CD4-positive, alpha-beta T cell treated with Interleukin-21 for 1 hour (primary cell): ENCODE measurements at places on chromosomes 2 and 18.

DNA sequence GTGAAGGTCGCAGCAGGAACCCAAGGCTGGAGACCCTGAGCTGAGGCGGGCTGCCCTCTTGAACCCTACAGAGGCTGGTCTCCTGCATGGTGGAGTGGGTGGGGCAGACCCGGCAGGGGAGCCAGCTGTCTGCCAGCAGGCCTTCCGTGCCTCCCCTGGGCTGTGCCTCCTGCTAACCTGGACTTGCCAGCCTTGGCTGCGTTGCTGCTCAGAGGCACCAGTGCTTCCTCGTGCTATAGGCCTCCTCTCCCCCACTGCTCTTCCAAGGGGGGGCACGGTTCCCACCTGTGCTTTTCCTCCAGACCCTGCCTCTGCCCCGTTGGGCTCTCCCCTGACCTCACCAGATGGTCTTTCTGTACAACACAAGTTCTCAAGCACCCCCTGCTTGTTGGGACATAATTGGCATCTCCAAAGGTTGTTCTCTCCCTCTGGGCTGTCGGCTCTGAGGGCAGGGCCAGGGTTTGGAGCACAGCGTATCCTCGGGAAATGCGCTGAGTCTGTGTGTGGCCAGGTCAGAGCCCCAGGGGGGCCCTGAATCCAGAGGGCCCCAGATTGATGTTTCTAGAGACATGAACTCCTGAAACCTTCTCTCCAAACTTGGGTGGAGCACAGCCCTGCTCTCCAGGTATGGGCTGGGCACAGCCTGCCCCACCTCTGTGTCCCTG, 6.7 kb downstream of the ARHGEF4 start:
- DNase-seq: no peak

- DNase-seq: no peak
Measured at GRCh38 chr18:32219431-32220018, 29.7 kb downstream of the MEP1B start.

DNA sequence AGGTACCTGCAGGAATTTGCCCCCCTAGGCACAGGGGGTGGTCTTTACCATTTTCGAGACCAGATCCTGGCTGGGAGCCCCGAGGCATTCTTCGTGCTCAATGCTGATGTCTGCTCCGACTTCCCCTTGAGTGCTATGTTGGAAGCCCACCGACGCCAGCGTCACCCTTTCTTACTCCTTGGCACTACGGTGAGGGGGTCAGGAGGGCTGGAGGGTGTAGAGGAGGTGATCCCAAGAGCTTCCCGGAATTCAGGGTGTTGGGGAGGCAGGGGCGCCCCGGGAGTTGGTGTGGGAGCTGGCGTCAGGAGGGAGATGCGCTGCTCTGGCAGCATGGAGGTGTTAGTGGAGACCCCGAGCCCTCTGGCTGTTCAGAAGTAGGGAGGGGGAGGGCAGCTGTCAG, 3.2 kb downstream of the GMPPA start:
- no peak for DNase-seq

GRCh38 chr2:191245869-191246531, 796 bp downstream of the MYO1B start:
- peak; percentile 2 for DNase-seq

- no peak for DNase-seq
Measured at GRCh38 chr2:50859110-50859509, 172.8 kb downstream of the NRXN1 start.

DNA sequence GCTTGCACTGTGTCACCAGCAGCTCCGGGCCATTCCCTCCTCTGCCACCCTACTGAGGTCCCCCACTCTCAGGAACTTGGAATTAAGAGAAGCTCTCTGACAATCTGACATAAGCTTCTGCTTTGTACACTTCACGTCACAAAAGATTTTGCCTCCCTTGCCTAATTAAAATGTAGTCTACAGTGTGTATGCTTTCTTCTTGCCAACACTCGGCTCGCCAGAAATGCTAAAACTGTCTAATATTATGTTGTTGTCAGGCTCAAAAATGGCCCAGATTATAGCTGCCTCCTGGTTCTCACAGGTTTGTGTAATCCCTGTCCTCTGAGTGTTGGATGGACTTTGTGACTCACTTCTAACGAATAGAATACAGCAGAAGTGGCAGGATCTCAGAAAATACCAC, 474.7 kb downstream of the MBD2 start:
- no peak for DNase-seq

- no peak for DNase-seq
Measured at GRCh38 chr2:217463402-217464075, 539.3 kb downstream of the TNS1 start.

DNA sequence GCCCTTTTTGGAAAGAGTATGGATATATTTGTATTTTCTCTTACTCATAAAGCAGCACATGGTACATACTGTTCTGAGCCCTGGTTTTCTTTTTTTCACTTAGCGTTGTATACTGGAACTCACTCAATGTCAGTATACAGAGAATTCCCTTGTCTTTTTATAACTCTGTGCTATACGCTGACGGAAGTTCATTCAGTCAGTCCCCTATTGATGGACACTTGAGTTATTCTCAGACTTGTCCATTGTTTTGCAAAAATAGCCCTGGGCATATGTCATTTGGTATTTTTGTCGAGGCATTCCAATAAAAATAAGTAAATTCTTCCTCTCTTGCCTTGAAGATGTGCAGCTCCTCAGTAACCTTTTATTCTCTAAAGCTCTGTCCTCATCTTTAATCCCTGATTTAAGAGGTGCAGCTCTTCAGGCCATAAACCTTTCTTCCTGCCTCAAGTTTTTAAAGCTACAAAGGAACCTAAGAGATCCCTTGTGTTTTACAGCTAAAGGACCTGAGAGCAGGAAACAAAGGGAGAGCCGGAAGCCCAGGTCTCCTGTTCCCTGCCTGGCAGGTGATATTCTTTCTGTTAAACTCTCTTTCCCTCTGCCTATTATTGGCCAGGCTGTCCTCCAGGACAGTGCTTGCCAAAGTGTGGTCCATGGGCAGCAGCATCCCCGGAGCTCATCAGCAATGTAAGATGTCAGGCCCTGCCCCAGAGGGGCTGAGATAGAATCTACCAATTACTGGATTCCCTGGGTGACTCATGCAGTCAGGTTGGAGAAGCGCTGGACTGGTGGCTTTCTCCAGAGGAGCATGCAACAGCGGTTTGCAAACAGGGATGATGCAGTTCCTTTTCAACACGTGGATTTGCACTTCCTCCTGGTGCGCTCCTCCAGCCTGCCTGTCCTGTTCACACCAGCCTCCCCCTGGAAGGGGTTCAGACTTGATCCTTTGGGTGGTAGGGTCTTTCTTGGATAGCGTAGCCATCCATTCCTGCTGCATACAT, 158.0 kb downstream of the NEDD4L start:
- DNase-seq: no peak

GRCh38 chr2:49656853-49657252, 502.5 kb upstream of the FSHR start:
- no peak for DNase-seq

DNA sequence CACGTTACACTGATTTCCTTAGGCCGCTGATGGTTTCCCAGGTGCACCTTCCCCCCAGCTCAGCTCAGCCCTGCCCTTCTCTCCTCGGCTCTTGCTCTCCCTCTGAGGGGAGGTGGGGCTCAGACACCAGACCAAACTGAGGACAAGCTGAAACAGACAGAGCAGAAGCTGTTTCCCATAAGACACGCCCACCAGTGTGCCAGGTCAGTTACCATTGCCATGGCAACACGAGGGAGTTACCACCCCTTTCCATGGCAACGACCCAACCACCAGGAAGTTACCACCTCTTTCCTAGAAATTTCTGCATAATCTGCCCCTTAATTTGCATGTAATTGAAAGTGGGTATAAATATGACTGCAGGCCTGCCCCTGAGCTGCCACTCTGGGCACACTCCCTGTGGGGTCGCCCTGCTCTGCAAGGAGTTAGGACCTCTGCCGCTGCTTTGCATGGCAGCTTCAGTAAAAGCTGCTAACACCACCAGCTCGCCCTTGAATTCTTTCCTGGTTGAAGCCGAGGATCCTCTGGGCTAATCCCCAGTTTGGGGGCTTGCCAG, 120.9 kb upstream of the SMIM21 start:
- DNase-seq: no peak

- no peak for DNase-seq
Measured at GRCh38 chr18:58955738-58956137, 91.1 kb downstream of the ZNF532 start.

DNA sequence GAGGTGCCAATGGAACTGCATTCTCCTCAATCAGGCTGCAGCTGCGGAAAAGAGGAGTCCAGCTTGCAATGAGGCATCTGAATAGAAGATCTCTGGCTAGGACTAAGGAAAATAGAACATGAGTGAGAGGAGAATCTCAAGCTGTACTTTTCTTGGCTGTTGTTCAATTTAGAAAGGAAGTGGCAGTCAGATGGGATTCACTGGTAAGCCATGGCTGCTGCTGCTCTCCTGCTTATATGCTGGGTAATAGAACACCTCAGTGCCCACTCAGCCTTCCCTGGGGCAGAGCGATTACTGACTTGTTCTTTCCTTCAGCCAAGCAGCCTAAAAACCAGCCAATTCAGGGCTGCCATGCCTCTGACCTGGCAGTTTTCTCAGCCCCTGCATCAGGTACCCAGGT, 17.6 kb upstream of the CHST9 start:
- DNase-seq: no peak

DNA sequence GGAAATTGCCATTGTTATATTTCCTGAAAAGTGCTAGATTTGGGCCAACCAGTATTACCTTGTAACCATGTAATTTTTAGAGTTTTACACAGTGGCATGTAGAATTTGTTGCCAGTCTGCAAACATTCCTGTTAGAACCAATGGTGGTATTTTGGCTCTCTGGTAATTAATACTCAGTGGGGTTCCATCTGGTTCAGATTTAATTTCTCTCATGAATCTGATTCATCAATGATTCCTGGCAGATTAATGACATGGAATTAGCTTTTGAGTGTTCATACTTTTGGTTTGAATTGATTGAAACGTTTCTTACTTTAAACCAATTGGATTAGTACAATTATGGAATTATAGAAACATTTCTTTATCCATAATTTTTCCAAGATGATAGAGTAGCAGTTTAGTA, 93.2 kb downstream of the MC4R start:
- DNase-seq: no peak

- DNase-seq: no peak
Measured at GRCh38 chr2:173866874-173867618, 98.1 kb downstream of the SP3 start.

DNA sequence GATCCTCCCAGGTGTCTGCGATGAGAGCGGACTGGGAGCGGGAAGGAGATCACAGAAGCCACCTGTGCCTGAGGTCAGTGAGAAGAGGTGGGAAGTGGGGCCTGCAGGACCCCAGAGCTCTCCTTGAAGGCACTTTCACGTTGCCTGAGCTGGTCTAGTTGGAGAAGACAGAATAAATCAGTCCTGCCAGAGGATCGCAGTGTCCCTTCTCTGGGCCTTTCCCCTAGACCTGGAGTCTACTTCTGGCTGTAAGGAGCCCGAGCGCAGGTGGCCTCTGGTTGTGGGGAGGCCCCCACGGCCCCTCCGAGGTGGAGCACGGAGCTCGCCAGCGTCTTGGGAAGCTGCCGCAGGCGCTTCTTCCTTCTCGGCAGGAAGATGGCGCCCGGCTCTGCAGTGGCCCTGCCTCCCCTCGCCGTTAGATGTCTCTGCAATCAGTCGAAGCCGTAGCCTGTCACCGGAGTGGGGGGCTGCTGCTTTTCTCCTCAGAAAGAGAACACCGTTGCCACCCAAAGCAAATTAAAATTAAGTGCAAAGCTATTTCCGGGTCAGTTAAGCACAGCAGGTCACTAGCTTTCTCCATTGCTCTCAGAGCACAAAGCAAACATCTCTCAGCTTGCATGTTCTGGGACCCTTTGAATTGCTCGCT, 212.0 kb upstream of the MYT1L start:
- no peak for DNase-seq

DNA sequence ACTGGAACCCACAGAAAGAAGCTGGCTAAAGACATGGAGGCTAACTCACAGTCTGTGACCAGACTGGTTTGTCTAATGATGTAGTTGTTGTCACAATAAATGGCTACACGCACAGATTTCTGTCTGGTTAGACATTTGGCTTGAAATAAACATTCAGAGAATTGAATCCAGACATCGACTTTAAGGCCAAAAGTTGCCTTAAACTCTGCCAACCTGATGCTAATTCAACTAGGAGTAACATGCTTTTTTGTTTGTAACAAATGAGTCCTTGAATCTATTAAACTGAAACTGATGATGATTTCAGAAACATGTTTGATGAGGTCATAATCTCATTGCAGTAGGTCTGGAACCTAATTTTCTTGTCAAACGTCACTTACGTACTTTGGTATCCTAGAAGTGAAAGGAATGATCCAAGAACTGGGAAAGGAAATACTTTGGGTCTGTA, 123.8 kb downstream of the ERBB4 start:
- no peak for DNase-seq

GRCh38 chr2:66843847-66844246, 408.9 kb downstream of the MEIS1 start:
- DNase-seq: no peak

DNA sequence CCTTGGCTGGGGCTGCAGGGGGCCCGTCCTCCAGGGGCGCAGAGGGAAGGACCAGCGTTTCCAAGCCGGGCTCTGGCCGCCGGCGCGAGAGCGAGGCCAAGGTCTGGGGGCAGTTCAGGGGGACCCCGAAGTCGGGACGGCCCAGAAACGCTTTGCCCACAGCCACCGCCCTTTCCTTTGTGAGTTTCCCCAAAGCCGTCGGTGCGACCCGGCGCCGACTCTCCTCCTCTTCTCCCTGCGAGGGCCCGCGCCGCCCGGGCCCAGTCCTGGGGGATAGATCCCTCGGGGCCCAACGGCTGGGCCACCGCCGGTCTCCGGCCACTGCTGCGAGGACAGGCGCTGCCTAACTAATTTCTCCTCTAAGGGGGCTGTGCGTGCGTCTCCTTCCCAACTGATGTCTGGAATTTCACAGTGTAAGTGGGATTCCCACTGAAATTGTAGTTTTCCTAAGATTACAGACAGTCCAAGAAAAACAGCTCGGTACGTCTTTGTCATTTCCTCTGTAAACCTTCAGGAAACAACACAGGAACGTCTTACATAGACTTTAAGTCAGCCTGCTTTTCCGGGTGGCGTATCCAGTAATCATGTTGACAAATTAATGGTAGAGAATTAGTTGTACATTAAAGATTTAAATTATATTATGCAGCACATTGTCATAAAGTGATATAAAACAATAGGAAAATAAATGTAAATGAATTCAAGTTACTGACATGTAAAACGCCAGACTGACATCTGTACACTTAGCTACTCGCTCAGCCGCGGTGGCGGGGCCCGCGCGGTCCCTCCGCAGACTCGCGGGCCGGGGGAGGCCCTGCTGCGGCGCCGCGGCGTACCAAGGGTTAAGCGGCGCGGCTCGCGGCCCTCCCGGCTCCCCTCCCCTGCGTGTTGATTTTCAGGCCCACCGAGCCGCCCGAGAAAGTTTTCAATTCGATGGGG, 139.4 kb upstream of the SIX3 start:
- DNase-seq: no peak

DNA sequence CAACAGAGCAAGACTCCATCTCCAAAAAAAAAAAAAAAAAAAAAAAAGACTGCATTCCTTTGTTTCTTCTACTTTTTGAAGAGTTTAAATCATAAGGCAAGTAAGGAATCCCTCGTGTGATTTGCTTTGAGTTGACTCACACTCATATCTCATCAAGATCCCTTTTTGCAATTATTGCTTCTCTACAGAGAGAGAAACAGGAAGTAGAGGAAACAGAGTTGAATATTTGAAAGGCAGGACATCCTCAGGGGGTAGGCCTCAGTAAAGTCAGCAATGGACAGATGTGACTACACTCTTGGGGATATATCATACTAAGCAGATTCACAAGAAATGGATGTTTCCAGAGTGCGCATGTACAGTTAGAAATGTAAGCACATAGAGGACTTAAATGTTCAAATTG, 11.2 kb upstream of the EFR3B start:
- DNase-seq: no peak

- no peak for DNase-seq
Measured at GRCh38 chr18:77444385-77444784, 194.7 kb downstream of the GALR1 start.
